ENCODE measurements at places on chromosomes 12 and 14.

DNA sequence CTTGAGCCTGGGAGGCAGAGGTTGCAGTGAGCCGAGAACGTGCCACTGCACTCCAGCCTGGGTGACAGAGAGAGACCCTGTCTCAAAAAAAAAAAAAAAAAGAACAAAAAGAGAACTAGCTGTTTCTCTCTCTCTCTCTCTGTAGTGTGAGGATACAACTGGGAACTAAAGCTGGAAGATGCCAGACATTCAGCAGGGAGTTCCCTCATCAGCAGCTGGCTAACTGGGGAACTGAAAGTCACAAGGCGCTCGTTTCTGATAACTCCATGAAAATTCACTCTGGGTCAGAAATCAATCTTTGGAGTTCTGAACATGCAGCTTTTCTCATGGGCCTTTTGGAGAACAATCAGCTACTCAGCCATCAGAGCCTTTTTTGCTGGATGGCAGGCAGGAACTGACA, 43.5 kb upstream of the MAP1LC3B2 start:
- no peak for DNase-seq

GRCh38 chr14:64772397-64772950, 68.2 kb downstream of the PLEKHG3 start:
- DNase-seq = no peak

DNA sequence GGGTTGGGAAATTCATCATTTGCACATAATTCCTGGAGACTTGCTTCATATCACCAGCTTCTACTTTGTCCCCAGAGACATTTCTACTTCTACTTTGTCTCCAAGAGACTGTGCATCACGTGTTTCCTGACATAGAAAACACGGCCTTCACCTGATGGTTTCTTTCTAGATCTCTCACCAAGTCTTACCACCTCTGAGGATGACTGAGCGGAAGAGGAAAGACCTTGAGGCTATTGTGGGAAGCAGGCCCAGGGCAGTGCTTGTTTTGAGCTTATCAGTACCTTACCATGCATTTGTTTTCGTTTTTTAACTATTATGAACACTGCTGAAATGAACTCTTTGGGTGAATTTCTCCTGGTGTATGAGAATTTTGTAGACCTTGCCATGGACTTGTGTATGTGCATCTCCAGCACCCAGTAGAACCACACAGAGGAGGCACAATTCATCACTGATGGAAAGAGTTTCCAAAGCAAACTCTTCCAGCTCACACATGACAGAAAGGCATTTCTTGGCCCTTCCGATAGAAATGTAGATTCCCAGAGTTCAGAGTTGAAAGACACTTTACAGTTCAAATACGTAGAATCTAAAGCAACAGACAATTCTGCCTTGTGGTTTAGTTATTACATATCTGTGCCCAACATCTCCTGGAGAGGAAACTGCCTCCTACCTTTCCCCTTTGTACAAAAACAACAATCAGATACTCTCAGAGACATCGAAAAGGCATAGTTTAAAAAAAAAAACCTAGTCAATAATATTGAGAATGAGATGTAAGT, 434.7 kb downstream of the FUT8 start:
- DNase-seq = no peak

DNA sequence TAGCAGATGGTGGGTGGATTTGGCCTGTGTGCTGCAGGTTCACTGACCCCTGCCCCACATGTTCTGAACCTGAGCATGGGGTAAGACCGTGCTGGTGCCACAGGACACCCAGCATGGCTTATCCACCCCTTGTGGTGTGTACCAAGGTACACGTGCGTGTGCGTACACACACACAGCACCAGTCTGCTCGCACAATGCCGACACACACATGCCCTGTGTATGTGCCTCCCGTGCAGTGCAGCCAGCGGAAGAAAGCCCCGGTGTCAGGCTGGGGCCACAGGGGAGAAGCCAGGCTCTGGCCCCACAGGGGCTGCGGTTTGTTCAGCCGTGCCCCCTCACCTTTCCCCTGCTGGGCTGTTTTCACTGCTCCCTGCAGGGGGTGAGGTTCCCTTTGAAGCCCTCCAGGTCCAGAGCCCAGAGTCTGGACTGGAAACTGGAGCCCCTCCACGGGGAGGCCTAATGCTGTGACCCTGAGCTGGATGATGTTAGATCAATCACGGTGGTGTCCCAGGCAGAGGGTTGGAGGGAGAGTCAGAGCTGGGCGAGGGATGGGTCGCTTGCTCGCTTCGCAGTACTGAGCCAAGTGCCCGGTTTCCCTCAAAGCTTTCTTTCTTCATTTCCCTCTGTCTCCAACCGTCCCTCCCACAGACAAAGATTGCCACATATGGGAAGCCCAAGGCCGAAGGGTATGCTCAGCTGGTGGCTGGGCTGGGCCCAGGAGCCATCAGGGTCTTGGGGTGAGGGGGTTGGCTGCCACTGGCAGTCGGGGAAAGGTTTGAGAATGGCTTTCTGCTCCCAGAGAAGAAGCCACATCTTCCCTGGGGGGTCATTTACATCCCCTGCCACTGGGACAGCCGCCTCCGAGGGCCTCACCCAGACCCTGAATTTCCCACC, 6.2 kb downstream of the DTX1 start:
- DNase-seq = no peak

DNA sequence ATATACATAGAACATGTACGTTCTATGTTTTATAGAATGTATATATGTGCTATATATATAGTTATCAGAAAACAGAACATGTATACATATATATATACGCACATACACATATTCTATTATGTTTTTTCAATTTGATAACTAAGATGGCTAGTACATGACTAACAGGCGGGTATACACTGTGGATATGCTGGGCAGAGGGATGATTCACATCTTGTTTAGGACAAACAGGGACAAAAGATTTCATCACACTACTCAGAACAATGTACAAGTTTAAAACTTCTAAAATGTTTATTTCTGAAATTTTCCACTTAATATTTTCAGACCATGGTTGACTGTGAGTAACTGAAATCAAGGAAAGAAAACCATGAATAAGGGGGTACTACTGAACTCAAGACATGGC, 17.4 kb downstream of the TIMELESS start:
- no peak for DNase-seq

DNA sequence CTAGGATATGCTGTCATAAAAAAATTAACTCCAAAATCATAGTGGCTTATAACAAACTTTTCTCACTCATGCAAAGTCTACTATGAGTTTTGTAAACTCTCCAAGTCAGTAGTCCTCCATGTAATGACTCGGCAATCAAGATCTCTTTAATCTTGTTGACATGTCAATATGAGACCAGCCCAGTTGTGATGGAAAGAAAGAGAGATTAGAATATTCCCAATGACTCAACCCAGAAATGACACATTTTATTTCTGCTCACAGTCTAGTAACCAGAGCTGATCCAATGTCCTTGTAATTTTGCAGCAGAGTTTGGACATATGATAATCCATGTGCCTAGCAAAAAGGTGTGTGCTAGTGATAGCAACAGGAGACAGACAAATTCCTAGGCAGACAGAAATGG, 112.6 kb upstream of the CNTN1 start:
- no peak for DNase-seq

GRCh38 chr14:95267306-95267705, 52.4 kb downstream of the CLMN start:
- no peak for DNase-seq

DNA sequence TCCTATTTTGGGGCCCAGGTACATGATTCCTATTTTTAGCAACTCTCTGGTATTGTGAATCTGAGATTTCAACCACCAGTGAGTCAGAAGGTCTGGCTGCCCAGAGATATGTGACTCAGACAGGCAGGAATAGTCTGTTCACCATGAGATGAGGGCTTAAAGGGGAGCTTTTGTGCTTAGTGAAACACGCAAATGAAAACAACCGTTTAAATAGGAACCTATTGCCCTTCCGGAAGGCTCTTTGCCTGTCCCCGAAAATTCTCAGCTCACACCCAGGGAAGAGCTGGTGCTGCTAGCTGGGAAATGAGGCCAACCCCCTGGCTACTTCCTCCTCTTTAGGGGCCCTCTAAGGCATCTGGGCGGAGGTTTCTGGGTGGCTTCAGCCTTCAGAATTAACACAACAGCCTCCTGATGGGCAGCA, 283.6 kb downstream of the CACNA1C start:
- no peak for DNase-seq

GRCh38 chr12:10293151-10293550, 14.5 kb upstream of the KLRD1 start:
- no peak for DNase-seq

DNA sequence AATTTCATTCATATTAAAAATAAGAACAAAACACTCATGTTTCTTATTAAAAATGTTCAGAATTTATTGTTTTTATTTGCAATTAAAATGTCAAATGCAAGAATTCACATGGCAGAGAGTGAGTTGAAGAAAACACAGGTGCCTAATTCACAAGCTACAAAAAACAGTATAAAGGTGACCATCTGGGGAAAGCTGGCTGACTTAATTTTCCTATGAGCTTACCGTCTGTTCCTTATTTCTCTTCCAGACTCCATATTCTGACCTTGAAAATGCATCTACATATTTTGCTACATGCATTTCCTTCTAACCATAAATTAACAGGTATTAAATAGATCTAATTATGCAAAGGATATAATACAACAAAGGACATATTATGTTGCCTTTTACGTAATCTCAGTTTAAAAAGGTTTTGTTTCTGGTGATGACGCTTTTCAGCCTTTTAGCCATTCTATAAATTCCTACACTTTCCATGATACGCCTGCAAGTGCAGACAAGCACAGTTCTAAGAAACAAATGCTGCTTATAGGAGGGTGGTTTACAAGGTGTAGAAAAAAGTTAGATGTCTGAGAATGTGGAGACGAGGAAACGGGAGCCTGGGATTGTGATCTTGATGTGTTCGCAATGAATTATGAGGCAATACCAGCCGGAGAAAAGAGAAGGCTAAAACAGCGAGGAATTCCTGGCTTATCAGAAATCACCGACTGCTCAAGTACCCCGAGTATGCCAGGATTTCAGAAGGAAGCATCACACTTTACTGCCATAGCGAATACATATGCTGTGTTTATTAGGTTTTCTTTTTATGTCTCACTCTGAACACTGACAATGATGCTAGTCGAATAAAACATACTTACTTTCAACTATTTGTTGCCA, 24.6 kb downstream of the LIN7A start:
- no peak for DNase-seq

DNA sequence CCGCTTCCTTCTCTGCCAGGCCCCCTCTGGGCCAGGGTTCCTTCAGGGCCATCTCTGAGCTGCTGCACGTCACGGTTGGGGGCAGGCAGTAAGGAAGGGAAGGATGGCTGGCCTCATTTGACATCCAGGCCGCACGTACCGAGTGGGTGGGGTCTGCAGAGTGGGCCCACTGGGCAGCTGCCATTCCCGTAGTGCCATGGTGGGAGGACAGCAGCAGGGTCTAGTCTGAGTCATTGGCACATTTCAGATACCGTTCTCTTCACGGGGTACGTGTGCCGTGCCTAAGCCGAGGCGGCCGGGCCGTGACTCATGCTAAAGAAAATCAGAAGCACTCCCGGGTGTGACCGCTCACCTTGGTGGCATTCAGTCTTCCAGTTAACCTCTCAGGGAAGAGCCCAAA, 43.9 kb downstream of the IL31 start:
- no peak for DNase-seq

GRCh38 chr12:93090731-93091172, 161.7 kb upstream of the EEA1 start:
- DNase-seq = no peak

DNA sequence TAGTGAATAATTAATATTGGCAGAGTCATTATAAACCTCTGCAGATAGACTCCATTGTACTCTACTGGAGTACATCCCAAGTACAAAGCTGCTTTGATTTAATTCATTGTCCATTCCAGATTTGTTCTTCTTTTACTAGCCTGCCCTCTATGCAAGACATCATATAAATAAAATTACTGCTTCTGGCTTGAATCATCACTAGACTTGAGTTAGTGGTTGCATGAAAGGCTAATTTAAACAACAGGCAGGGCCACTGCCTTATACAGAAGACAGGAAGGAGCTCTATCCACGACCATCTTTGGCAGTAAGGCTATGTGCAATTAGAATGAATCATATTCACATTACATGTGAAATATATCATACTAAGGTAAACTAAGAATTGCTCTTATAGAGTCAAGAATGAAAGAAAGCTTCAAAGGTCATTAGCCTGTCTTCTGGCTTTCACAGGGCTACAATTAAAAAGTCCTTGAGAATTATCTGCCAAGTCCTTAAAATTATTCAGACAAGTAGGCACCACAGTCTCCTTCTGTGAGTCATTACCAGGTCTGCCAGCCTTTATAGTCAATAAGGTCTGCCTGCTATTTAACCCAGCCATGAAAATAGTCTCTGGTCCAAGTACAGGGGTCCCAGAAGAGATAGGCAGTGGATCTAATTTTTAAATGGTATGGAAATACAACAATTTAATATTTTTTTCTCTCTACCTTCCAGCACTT, 631.8 kb downstream of the TMTC2 start:
- peak; percentile 83 for DNase-seq

- DNase-seq = no peak
These were observed 89.6 kb downstream of the MSRB3 start for GRCh38 chr12:65368055-65368454.

- DNase-seq = no peak
These were observed 107.5 kb downstream of the KITLG start for GRCh38 chr12:88472775-88473174.

- DNase-seq = peak; percentile 59
These were observed 325.1 kb downstream of the ALG10 start for GRCh38 chr12:34347367-34347766.

GRCh38 chr12:75908961-75909605, 122.5 kb downstream of the PHLDA1 start:
- DNase-seq = peak; percentile 60

GRCh38 chr12:5694759-5695409, 250.2 kb downstream of the ANO2 start:
- DNase-seq = no peak

- DNase-seq = no peak
These were observed 23.8 kb downstream of the CFAP54 start for GRCh38 chr12:96513166-96513565.

GRCh38 chr14:45426685-45427282, 173.8 kb upstream of the MIS18BP1 start:
- DNase-seq = peak; percentile 76

- no peak for DNase-seq
These were observed 87.2 kb upstream of the PTPRB start for GRCh38 chr12:70724444-70724843.

- DNase-seq = no peak
These were observed at the start of gene CLEC2B for GRCh38 chr12:9869307-9870161. Gene CLEC2B, minus strand, starts transcription at chr12:9869354.

DNA sequence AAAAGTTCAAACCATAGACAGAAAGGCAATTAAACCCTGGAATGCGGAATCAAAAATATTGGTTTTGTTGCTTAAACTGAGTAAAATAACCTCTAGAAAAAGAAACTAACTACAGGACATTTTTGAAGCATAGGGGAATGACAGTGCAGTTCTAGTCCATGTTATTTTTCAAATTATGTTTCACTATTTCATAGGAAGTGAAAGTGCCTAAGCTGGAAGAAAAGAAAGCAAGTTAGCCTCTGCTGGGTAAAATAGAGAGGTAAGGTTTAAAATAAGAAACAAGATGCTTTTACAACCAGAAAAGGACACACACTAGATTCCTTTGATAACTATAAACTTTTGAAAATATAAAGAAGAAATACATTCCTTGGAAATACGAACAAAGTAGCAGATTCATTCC, 1.1 kb downstream of the CLECL1 start:
- DNase-seq = no peak
